ENCODE measurements at places on chromosomes 1 and 21.

DNA sequence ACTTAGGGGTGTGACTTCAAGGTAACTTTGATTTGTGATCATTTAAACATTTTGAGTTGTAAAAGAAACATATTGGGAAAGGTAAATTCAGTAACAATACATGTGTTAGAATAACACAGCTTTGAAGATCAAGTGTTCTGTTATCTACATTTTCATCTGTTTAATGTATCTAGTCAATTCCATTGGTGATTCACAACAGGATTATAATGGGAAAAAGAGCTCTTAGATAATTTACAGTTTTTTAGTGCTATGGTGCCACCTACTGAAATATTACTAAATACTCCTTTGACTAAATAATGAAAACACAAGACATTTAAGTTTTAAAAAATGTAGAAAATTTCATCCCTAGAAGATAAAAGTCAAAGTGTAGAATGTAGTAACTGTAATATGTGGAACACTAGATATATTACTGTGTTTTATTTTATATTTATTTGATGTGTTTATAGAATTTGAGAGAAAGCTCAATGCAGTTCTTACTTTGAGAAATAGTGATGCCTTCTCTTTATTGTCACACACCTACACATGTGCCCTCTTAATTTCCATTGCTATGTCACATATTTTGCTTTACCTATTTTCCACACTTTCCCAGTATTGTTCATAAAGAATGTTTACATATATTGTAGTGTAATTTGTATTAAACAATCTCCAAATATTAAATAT, 47.4 kb downstream of the PTPRC start:
- no peak for DNase-seq

GRCh38 chr1:228921481-228921880, 186.2 kb downstream of the RHOU start:
- DNase-seq = no peak

DNA sequence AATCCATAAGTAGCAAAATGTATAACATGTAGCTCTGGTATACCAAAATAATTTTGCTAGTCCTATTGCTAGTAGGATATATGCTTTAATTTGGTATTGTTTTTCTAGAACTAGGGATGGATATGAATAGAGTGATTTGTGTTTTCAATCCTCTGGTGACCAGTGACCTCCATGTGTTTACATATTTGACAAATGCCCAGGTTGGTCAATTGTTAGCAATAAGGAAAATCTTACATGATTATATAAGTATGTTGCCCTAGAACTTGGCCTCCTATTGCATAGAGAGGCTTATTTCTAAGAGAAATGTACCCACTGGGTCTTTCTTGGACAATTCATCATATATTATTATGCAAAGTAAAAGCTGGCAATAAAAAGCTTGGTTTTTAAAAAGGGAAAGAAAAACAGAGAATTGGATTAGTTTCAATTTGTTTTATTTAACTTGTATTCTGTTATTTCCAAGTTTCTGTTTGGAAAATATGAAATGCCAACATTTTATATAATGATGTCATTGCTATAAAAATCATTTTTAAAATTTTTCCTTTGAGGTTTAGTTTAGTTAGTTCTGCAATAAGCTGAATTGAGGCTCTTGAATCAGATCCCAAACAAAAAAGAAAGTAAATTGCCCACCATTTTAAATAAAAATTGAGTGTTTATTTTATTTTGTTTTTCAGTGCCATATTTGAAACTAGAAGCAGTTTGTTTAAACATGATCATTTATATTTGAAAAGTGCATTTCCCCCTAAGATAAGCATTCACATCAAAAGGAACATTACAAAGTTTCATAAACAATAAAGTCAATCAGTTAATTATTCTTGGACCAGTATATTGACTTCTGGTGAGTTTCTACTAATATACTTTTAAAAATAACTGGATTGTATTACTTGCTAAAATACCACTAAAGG, 210.9 kb downstream of the ZC3H11B start:
- DNase-seq = no peak

DNA sequence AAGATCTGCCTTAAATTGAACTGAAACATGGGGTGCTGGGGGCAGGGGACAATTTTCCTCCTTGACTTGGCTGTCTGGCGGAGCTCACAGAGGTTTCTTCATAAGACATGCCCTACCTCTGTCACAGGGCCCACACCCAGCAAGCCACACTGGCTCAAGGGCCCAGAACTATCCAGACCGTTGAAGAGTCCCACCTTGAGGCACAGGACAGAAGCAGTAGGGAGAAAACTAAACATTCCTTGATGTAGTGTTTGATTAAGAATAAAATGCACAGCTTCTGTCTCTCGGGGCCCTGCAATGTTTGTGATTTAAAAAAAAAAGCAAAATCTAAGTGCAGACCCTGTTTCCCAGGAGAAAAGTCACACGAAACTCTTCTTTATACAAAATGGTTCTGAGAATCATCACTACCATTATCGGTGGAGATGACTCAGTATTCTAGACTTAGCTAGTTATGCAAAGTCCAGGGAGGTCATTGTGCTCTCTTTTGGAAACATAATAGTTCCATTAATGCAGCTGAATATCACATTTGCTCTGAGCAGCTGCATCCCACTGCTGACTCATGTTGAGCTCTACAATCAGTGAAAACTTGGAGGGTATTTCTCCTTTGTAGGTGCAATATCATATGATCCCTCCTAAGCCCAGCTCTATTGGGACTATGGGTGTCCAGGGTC, 53.6 kb upstream of the DIRAS3 start:
- DNase-seq = no peak

GRCh38 chr21:46032100-46032499, 50.5 kb downstream of the COL6A1 start:
- DNase-seq = no peak

DNA sequence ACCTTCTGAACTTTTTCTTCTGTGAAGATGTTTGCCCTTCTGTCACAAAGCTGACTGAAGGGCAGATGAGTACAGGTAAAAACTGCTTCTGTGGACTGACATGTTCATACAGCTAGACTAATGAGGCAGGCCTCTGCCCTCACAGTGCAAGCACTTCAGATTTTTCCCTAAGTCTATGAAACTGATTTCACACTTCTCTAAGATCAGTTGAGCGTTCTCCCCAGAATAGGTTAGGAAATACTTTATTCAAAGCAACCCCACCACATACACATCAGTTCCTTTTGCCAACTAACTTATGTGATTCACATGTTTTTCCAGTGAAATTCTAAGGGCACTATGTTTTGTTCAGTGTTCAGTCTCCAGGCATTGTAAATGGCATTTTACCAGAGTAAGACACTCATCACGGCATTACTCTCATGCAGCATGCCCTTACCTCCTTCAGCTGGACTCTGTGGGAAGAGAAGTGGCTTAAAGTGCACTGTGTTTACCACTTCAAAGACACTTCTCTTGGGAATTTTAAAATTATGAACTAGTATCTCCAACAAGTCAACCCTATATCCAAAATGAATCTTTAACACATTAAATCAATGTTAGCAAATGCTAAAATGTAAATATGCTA, 5.4 kb upstream of the PSMG1 start:
- DNase-seq = no peak

GRCh38 chr1:31785947-31786290, 21.8 kb upstream of the ADGRB2 start:
- no peak for DNase-seq

- no peak for DNase-seq
These were observed 24.2 kb upstream of the ZNF648 start for GRCh38 chr1:182085726-182086125.

DNA sequence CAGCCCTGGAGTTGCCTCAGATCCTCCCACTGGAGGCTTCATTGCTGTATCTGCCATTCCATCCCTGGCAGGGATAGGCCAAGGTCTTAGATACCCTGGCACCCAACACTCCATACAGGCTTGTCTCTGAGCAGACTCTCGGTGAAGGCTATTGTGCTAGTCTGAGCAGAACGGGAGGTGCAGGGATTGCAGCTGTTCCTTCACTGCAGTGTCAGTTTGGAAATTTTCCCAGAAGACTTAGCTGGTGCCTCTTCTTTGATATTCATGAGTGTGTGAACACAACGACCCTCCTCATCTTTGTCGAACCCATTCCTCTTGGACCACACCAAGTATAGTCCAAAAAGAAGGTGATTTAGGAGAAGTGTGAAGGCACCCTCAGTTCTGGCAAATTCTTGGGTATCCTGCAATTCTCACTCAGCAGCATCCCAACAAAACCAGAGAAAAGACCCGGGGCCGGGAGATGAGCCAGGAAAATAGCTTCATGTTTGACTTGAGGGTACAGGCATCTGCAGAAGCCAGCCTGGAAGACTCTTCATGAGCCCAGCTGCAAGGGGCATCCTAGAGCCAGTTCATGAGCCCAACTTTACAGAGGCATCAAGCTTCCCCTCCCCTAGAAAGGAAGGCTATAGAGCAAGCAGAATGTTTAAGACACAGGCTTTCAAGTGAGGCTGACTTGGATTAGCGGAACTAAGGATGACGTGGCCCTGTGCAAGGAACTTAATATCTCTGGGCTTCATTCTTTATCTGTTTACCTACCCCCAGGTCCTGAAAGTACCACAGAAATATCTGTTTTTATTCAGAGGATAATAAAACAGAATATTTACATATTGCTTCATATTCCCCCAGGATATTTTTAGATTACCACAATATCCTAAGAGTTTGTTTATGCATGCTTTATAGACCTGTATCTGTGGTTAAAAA, 38.8 kb upstream of the HAO2 start:
- DNase-seq = no peak

GRCh38 chr1:224558904-224559303, 57.2 kb upstream of the CNIH3 start:
- no peak for DNase-seq

DNA sequence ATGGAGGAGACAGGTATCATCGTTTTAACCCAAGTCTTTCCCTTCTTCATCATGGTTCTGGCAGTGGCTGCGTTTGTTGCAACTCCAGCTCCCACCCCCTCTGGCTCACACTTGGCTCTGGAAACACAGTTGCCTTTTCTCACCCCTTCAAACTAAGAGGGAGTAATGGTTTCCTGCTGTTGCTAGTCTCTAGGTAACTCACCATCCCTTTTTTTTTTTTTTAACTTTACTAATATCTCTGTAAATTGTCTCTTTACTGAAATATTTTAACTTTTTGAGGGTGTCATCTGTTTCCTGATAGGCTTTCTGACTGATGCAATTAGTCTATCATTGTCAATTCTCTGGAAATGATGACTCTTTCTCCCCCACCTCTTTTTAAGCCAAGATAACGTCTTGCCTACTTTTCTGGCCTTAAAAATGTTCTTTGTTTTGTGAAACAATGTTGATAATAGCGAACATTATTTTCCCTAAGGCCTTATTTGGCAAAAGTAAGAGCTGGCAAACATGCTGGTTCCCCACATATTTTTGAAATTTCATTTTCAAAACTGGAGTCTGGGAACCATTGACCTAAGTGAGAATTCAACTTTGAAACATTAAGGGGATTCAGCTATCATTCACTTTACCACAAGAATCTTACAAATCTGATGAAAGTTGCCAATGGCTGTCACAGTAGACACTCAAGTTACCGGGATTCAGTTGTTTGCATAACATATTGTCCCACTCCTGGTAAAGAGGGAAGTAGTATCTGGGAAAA, 85.3 kb downstream of the LEPR start:
- no peak for DNase-seq

GRCh38 chr1:199945591-199945990, 81.9 kb upstream of the NR5A2 start:
- no peak for DNase-seq

DNA sequence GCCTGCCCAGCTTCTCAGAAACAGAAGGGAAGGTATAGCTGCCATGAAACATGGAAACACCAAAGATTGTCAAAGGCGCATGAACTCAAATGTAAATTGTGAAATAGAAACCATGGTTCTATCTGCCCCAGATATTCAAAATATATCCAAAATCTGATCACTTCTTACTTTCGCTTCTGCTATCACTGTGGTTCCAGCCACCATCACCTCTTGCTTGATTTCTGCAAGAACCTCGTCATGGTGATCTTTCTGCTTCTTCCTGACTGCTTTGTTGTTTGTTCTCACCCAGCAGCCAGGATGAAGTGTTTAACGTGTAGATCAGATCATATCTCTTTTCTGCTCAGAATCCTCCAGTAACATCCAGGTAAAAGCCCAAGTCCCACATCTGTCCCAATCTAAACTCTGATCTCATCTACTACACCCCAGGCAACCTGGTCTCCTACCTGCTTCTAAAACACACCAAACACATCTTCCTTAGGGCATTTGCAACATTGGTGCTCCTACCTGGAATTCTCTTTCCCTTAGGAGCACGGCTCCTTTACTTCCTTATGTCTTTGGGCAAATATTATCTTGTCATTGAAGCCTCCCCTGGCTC, 10.5 kb upstream of the LMO4 start:
- no peak for DNase-seq

DNA sequence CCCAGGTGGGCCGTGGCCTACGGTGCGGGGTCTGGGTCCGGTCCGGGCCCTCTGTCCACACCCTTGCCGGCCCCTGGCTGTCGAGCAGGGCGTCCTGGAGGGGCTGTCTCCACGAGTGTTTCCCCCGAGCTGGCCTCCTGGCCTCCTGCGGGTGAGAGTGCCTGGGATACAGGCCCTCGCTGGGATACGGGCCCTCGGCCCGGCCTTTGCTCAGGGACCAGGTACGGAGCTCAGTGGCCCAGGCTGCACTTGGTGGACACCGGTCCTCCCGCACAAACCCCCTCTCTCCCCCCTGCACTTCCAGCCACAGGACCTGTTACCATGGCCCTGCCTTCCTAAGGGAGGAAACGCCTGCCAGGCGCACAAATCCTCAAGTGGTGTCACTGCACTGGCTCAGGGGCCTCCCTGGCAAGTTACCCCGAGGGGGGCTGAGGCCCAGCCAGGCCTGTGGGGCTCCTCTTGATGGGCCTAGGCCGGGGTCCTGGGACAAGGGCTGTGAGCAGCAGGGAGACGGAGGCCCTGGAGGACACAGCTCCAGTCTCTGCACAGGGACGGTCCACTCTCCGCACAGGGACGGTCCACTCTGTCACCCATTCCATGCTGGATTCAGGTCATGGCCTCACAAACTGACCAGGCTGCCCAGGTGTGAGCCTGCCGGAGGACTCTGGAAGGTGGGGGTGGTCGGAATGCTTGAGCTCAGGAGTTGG, 18.2 kb upstream of the RNF223 start:
- no peak for DNase-seq

GRCh38 chr1:33782776-33783175, 81.1 kb upstream of the HMGB4 start:
- no peak for DNase-seq

- DNase-seq = no peak
These were observed 26.3 kb downstream of the GADD45A start for GRCh38 chr1:67711158-67711854.

GRCh38 chr21:37843191-37843590, 73.1 kb downstream of the KCNJ6 start:
- DNase-seq = no peak

GRCh38 chr1:6984986-6985385, 199.7 kb downstream of the CAMTA1 start:
- DNase-seq = no peak

- DNase-seq = no peak
These were observed 48.2 kb downstream of the SLC9C2 start for GRCh38 chr1:173554541-173555250.
